Activated T-cell treated with anti-CD3 and anti-CD28 coated beads for 1 hour (primary cell): ENCODE measurements at places on chromosomes 5 and 9.

- no peak for DNase-seq
Measured at GRCh38 chr5:134609232-134609851, 23.3 kb downstream of the SAR1B start.

DNA sequence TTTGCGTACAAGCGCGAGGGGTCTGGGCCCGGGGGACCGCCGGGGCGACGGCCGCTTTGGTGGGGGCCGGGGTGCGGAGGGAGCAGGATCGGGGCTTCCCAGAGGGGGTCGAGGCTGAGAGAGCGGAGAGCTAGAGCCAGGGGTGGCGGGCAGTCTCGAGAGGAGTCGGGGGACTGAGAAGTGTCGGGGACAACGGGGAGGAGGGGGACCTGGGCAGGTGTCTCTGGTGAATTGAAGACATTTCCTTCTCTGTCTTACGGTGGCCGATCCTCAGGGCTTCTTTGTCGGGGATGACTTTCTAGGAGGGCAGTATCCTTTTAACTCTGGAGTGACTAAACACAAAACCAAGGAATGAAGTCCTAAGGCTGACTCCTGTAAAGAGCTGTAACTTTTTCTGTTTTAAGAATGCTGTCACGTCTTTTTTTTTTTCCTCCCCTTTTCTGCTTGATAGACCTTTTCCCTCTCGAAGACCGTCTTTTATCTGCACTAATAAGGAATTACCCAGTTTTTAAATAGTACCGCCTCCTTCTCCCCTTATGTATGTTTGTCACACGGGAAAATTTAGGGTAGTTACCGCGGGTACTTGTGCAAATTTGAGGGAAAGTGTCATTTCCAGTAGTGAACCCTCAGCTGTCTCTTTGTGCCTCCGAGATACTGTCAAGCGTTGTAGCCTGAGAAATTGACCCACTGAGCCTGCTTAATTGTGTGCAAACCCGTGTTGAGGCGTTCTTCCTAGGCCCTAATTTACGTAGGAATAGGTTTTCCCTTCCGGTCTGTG is 822 bp downstream of the DENND4C start:
- peak; percentile 13 for DNase-seq

DNA sequence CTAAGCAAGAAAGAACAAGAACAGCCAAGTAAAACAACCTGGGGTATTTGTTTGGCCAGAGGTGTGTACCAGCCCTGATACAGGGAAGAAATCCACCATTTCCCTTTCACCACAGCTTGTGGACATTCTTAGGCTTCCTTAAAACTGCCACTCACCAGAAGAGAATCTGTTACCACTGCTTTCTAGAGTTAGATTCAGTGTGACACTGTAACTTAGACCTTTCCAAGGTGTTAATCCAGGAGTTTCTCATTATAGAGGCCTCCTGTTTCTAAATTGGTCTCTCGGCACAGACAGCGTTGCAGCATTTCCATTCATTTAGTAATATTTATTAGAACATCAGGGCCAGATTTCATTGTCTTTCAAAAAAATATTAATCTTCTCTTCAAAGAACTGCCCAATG is 55.0 kb downstream of the NIPAL4 start:
- no peak for DNase-seq

- no peak for DNase-seq
Measured at GRCh38 chr9:117081641-117082317, 333.1 kb downstream of the ASTN2 start.

- no peak for DNase-seq
Measured at GRCh38 chr5:19927919-19928318, 60.1 kb downstream of the CDH18 start.

- no peak for DNase-seq
Measured at GRCh38 chr5:124454081-124454480, 292.4 kb downstream of the ZNF608 start.

- no peak for DNase-seq
Measured at GRCh38 chr5:167451076-167451475, 840.4 kb upstream of the WWC1 start.

DNA sequence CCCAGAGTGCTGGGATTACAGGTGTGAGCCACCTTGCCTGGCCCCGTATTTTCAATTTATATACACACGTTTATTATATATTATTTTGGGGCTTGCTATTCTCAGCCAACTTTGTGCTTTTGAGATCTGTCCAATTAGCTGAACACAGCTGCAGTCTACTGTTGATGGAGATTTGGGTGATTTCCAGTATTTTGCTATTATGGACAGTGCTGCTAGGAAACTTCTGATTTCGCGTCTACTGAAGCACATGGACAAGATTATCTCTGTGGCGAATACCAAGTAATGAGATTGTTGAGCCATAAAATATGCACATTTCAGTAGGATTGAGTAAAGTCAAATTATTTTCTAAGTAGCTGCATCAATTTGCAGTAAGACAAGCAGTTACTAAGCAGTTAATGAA is 1731.2 kb upstream of the CDH6 start:
- DNase-seq, result no peak

GRCh38 chr5:65986050-65986451 is 59.7 kb downstream of the ERBIN start:
- no peak for DNase-seq

- DNase-seq, result no peak
Measured at GRCh38 chr9:111414406-111414805, 69.8 kb downstream of the ECPAS start.

DNA sequence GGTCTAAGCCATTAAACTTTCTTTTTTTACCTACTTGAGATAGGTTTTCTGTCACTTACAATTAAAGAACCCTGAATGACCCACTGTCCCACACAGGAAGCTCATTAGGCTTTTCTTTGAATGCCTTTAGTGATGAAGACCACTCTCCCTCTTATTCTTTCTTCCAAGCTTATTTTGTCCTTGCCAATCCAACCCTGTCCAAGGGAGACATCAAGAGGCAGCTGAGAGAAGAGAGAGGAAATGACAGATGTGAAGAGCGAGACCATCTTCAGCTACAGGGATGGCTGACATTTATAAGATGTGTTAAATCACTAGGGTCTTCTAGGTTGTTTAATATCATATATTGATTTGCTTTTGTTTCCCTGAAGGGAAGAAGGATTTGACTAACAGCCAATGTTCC is 133.5 kb downstream of the FAM114A2 start:
- DNase-seq, result no peak

GRCh38 chr9:135254176-135255032 is 166.9 kb downstream of the OLFM1 start:
- DNase-seq, result no peak

DNA sequence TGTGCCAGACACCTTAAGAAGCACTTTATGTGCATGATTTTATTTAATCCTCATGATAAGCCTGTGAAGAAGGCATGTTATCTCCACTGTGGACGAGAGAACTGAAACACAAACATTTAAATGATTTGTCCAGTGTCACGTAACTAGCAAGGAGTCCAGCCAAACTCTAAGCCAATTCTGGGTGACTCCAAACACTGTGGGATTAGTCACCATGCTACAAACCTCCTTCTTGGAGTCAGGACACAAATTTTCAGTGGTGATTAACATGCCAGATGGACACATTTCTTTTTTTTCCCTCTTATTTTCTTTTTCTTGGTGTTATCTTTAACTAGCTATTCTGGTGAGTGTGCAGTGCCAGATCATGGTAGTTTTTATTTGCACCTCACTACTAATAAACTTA is 316.8 kb downstream of the NDUFS4 start:
- no peak for DNase-seq

DNA sequence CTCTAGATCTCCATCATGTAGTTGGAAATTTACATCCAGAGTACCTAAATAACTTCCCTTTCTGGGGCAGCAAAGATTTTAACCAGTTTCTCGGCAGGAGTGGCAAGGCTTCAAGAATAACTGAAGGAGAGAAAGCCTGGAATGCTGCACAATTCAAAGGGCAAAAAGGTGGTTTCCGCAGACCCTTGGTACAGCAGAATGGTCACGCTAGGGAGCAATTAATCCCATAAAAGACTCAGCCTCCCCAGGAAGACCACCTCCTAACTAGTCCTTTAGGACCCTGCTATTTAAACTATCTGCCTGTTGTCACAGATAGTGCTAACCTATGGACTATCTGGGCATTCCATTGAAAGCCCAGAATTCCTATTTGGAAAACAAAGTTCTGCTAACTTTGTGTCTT is 3.6 kb downstream of the HTR1A start:
- no peak for DNase-seq

DNA sequence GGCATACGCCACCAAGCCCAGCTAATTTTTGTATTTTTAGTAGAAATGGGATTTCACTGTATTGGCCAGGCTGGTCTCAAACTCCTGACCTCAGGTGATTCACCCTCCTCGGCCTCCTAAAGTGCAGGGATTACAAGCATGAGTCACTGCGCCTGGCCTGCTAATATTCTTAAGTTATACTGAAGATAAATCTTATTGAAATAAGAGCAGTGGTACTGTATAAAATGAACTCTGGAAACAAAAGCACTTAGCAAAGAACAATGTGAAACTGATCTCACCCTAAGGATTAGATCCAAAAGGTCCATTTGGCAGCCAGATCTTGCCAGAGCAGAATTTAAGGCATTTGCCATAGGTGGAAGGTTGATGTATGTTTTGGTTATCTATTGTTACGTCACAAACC is 27.1 kb downstream of the CYSTM1 start:
- no peak for DNase-seq

GRCh38 chr5:9596171-9596780 is 33.9 kb downstream of the TAS2R1 start:
- DNase-seq, result no peak

DNA sequence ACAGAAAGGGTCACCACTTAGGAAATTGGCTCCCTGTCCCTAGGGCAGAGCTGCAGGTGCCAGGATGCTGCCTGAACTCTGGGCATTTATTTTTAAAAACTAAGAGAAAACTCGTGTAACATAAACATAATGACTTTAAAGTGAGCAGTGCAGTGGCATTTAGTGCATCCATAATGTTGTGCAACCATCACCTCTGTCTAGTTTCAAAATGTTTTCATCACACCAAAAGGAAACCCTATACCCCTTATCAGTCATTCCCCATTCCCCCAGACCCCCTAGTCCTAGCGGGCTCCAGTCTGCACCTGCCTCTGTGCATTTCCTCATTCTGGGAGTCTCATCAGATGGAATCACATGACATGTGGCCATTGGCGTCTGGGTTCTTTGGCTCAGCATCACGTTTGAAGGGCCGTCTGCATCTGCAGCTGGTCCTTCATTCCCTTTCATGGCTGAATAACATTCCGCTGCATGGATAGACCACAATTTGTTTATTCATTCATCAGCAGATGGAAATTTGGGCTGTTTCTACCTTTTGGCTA is 55.8 kb downstream of the NSG2 start:
- no peak for DNase-seq

DNA sequence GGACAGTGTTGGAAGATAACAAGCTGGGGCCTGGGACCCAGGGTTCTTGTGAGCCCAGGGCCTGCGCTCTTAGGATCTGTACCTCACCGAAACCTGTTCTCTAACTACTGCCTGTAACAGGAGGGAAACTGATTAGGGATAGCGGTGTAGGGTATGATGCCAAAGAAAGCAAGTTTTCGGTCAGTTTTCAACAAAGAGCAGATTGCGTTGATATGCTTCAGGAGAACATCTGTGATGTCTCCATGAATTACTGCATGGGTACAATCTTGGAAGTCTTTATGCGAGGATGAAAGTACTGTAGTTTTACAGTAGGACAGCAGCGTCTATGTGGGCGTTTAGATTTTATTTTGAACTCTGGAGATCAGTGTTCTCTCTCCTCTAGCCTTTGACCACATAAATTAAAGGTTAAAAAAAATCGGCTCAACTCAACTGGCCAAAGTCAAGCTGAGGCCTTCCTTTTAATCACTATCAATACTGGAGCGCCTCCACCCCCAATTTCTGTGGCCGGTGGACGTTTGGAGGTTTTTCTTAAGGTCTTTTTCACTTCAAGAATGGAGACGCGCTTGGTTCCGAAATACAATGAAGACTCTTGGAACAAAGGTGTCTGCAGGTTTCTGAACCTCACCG is 3.0 kb downstream of the NFIL3 start:
- DNase-seq, result no peak

DNA sequence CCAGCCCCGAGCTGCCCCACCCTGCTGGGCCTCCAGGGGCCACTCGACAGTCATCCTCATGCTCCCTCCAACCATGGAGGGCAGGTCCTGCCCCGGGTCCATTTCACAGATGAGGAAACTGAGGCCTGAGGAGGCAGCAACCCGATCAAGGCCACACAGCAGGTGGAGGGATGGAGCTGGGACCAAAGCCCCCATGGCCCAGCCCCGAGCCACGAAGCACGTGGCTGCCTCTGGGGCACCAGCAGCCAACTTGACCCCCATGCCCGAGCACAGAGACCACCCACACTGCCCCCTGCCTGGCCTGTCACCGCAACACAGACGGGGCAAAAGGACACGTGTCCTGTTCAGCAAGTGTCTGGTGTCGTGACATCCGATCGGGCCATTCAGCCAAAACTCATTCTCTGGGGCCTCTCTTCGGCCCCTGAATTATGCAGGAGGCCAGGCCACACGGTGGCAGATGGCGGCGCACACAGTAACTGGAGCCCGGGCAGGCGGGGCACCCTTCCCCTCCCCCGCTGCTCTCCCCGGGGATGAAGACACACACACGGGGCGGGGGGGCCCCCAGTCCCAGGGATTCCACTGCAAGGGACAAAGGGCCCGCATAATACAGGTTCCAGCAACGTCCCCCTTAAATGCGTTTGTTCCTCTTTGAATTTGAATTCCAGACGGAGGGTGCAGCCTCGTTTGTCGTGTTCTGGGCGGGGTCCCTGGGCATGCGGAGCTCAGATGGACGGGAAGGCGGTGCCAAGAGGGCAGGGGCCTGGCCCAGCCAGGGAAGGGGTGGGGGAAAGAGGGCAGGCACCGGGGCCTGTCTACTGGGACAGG is 29.4 kb upstream of the TMEM250 start:
- DNase-seq, result no peak
